Liver (tissue), 10 donors: ENCODE measurements at places on chromosomes 2 and 18. TPM values are rescaled to one million over a fixed set of nuclear protein-coding genes. Genes with fewer than 3 reads are reported as not detected.
A peak's percentile ranks its signal among the peaks of the same experiment; 100 is the strongest.

- H3K36me3 ChIP-seq, result no peaks in the 10 kb centered on the region
- no peak overlapping the region for H3K27ac ChIP-seq
- H3K4me3 ChIP-seq, result no peak overlapping the region
- no peaks in the 10 kb centered on the region for H3K4me1 ChIP-seq
- no peak for DNase-seq
Measured at GRCh38 chr2:226882606-226883005, 46.8 kb downstream of the RHBDD1 start.

GRCh38 chr2:226187616-226188015 lies 612.0 kb downstream of the IRS1 start:
- no peak overlapping the region for H3K4me3 ChIP-seq
- no peak for DNase-seq
- no peak overlapping the region for H3K27ac ChIP-seq
- H3K36me3 ChIP-seq, result no peaks in the 10 kb centered on the region
- no peaks in the 10 kb centered on the region for H3K27me3 ChIP-seq

DNA sequence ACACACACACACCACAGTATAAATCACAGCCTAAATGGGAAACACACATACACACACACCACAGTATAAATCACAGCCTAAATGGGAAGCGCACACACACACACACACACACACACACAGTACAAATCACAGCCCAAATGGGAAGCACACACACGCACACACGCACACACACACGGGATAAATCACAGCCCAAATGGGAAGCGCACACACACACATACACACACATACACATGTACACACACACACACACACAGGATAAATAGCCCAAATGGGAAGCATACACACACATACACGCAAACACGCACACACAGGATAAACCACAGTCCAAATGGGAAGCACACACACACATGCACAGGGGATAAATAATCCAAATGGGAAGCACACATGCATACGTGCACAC lies 68.1 kb downstream of the ADNP2 start:
- no peak overlapping the region for H3K27ac ChIP-seq
- H3K36me3 ChIP-seq, result no peaks in the 10 kb centered on the region
- no peak overlapping the region for H3K4me3 ChIP-seq
- DNase-seq, result no peak
- no peaks in the 10 kb centered on the region for H3K4me1 ChIP-seq
- no peaks in the 10 kb centered on the region for H3K27me3 ChIP-seq

GRCh38 chr2:127411653-127412369 lies 6.4 kb upstream of the PROC start:
- no peak for DNase-seq
- H3K27ac ChIP-seq, result peak overlapping the region; percentile 85
- H3K36me3 ChIP-seq, result no peaks in the 10 kb centered on the region
- H3K4me1 ChIP-seq, result peaks cover 66% of the 10 kb centered on the region
- no peaks in the 10 kb centered on the region for H3K27me3 ChIP-seq

The RAMP1 gene
- total RNA-seq, result 17.8 TPM

The GRHL1 gene
- total RNA-seq, result 6.2 TPM

DNA sequence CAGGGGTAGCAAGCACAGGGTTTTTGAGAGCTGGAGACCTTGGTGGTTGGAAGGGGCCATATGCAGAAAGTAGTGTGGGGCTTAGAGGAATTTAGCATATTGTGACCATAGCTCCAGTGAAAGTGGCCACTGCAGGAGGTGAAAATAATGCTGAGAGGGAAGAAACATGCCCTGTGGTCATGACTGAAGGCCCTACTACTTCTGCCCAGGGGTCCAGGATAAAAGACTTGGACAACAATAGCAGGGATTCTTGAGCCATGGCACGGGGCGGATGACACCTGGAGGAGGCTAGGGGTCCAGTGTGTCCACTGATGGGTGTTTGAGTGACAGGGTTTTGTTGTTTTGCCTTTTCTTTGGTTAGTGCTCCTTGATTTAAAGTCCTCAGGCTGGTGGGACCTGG lies 694.6 kb downstream of the CPS1 start:
- no peaks in the 10 kb centered on the region for H3K27me3 ChIP-seq
- H3K4me1 ChIP-seq, result peaks cover 16% of the 10 kb centered on the region
- H3K4me3 ChIP-seq, result no peak overlapping the region
- no peak for DNase-seq

- peaks cover 39% of the 10 kb centered on the region for H3K4me1 ChIP-seq
- H3K27ac ChIP-seq, result peak overlapping the region; percentile 99
- H3K27me3 ChIP-seq, result no peaks in the 10 kb centered on the region
- no peak for DNase-seq
Measured at GRCh38 chr18:3453540-3454364, 3.8 kb downstream of the TGIF1 start.

- no peak for DNase-seq
- H3K36me3 ChIP-seq, result peaks cover 10% of the 10 kb centered on the region
- no peak overlapping the region for H3K27ac ChIP-seq
- H3K4me1 ChIP-seq, result peaks cover 9% of the 10 kb centered on the region
- H3K4me3 ChIP-seq, result no peak overlapping the region
- H3K27me3 ChIP-seq, result no peaks in the 10 kb centered on the region
Measured at GRCh38 chr2:73837847-73838585, 9.3 kb downstream of the STAMBP start.

GRCh38 chr2:182014284-182014683 lies 28.6 kb downstream of the PPP1R1C start:
- H3K4me1 ChIP-seq, result no peaks in the 10 kb centered on the region
- DNase-seq, result no peak
- H3K27me3 ChIP-seq, result no peaks in the 10 kb centered on the region
- H3K27ac ChIP-seq, result no peak overlapping the region

The LYPD1 gene
- total RNA-seq, result 0.47 TPM

- no peaks in the 10 kb centered on the region for H3K36me3 ChIP-seq
- H3K27me3 ChIP-seq, result peaks cover 25% of the 10 kb centered on the region
- H3K4me1 ChIP-seq, result peaks cover 25% of the 10 kb centered on the region
- no peak overlapping the region for H3K27ac ChIP-seq
- no peak overlapping the region for H3K4me3 ChIP-seq
- peak; percentile 10 for DNase-seq
Measured at GRCh38 chr2:72921853-72922252, 4.5 kb downstream of the EMX1 start.
